Left kidney (tissue), 8 donors: ENCODE measurements at places on chromosomes 11 and 22.

- no peak for DNase-seq
These were observed 11.9 kb downstream of the MRGPRX3 start for GRCh38 chr11:18144243-18144642.

GRCh38 chr11:87447606-87448005 is 409.9 kb downstream of the TMEM135 start:
- no peak for DNase-seq

DNA sequence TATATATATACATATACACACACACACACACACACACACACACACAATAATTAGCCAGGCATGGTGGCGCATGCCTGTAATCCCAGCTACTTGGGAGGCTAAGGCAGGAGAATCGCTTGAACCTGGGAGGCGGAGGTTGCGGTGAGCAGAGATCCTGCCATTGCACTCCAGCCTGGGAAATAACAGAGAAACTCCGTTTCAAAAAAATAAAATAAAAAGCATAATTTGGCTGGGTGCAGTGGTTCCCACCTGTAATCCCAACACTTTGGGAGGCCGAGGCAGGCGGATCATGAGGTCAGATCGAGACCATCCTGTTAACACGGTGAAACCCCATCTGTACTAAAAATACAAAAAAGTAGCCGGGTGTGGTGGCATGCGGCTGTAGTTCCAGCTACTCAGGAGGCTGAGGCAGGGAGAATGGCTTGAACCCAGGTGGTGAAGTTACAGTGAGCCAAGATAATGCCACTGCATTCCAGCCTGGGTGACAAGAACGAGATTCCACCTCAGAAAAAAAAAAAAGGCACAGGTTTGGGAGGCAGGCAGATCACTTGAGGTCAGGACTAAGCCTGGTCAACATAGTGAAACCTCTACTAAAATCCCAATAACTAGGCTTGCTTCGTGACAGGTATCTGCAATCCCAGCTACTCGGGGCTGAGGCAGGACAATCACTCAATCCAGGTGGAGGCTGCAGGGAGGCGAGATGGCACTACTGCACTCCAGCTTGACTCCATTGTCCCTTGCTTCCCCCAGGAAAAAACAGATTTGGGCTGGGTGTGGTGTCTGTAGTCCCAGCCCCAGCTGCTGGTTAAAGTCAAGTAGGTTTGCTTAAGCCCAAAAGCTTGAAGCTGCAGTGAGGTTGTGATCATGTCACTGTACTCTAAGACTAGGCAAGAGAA is 11.8 kb upstream of the WDR74 start:
- DNase-seq, result no peak

DNA sequence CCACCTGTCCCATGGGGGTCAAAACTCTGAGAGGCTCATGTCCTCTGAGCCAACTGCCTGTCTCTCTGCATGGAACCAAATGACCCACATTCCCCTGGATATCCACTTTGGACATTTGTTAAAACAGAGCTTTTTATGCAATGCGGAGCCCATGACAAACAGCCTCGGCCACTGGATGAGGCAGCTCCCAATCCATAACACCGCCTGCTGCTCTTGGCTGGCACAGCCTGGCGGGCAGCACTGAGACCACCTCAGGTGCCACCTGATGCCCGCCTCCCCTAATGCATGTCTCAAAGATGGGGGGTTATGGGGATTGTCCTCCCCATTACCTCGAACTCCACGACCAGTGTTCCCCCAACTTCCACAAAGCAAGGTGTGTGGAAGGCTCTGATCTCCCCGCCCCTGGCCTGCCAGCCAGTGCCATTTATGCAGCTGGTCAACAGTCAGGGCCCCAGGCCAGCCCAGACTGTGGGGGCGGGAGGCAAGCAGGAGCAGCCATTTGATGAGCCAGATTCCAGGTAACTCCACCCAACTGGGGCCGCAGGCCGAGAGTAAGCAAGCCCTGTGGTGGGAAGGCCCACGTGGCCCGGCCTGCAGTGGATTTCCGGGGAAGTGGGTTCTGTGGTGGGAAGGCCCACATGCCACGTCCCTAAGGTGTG is 84.2 kb downstream of the PHF21B start:
- DNase-seq, result no peak

DNA sequence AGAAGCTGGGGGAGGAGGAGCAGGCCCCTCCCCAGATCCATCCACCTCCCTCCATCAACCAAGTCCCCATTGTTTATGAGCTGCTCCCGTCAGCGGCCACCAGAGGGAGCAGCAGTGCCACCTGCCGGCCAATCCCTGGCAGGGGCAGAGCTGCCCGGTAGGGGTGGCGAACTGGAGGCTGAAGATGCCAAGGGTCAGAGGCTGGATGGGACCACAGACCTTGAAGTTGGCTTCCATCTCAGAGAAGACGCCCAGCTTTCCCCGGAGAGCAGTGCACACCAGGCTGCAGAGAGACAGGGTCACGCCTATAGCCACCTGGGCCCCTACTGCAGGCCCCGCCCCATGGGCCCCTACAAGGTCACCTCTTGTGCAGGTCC is 3.6 kb downstream of the FIBP start:
- DNase-seq, result no peak

DNA sequence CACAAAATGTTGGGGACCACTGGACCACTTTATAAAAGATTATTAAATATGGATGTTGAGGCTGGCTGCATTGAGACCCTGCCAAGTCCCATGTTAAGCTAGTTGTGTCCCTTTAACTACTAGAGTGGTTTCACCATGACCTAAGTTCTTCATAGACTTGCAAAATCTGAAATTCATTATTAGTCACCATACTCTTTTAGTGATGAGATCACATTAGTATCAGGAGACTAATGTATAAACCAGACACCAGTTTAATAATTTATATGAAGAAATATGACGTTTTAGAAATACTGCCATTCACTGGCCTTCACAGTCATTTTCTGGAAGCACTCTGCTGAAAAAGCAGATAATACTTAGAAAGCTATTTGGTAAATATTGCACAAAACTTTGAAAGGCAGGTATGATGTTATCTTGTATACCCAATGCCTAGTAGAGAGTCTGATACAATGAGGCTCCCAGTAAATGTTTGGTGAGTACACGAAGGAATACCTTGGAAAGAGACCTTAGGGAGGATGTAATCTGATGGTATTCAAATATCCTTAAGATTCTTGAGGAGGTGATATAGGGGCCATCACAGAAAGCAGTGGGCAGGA is 728.2 kb upstream of the ANO5 start:
- no peak for DNase-seq
